ENCODE measurements at places on chromosomes 11 and 22.

GRCh38 chr11:130483124-130483523 is 34.7 kb downstream of the ADAMTS15 start:
- DNase-seq, result no peak

- DNase-seq, result no peak
Observed at GRCh38 chr22:42387631-42388030, 44.6 kb downstream of the NFAM1 start.

DNA sequence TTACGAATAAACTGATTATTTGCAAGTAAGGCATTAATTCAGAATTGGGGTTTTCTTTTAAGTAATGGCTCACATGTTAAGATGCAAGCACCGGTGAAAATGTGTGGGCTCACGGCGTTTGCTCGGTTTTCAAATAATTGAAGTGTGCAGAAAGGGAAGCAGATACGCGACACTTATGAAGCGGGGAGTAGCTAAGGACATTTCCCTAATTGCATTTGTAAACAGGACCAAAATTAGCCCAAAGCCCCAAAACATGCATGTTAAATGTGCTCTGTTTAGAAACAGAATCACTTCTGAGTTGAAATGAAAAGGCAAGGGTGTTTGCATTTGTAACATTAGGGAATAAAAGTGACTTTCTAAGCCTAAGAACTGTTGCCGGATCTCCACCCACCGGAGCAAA is 61.3 kb downstream of the ELFN2 start:
- no peak for DNase-seq

GRCh38 chr11:132549001-132549400 is 983.3 kb downstream of the OPCML start:
- DNase-seq, result no peak
